Urinary bladder (tissue), 4 donors: ENCODE measurements at places on chromosomes 16 and 17. TPM values are rescaled to one million over a fixed set of nuclear protein-coding genes. Genes with fewer than 3 reads are reported as not detected.

DNA sequence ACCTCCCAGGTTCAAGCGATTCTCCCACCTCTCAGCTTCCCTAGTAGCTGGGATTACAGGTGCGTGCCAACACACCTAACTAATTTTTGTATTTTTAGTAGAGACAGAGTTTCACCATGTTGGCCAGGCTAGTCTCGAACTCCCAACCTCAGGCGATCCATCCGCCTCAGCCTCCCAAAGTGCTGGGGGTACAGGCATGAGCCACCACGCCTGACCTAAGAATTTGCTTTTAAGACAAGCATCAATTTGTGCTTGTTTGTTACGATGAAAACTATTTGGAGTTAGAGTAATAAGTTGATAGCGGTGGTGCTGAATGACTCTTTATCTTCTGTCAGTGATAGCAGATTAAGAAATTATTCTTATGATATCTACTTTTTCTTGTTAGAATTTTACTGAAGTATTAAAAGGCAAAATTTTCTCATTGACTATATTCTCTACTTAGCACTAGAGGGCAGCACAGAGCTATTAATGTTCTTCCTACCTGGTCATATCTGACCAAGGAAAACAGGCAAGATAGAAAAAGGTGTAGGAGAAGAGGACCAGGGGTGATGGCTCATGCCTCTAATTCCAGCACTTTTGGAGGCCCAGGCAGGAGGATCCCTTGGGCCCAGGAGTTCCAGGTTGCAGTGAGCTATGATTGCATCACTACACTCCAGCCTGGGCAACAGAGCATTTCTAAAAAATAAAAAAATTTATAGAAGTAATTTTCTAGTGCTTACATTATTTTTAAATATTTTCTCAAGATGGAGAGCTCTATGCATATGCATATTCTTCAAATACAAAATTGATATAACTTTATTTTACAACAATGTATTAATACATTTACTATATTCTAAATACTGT, 24.5 kb downstream of the STXBP4 start:
- DNase-seq, result peak; percentile 17

Gene TSPAN10
- 0.65 TPM for polyA plus RNA-seq

DNA sequence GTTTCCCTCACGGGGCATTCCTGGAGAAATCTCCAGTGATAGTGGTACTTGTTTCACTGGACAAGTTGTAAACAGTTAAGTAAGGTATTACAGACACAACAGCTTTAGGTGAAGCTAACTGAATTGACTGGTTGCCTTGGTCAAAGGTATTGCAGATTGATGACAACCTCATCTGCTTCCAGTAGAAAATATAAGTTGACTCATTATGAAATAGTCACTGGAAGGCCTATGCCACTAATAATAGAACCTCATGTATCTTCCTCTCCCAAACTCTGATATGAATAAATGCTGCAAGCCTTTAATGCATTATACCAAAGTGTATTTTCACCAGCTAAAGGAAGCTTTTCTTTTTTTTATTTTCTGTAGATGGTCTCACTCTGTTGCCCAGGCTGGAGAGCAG, 44.8 kb downstream of the GLG1 start:
- DNase-seq, result no peak

DNA sequence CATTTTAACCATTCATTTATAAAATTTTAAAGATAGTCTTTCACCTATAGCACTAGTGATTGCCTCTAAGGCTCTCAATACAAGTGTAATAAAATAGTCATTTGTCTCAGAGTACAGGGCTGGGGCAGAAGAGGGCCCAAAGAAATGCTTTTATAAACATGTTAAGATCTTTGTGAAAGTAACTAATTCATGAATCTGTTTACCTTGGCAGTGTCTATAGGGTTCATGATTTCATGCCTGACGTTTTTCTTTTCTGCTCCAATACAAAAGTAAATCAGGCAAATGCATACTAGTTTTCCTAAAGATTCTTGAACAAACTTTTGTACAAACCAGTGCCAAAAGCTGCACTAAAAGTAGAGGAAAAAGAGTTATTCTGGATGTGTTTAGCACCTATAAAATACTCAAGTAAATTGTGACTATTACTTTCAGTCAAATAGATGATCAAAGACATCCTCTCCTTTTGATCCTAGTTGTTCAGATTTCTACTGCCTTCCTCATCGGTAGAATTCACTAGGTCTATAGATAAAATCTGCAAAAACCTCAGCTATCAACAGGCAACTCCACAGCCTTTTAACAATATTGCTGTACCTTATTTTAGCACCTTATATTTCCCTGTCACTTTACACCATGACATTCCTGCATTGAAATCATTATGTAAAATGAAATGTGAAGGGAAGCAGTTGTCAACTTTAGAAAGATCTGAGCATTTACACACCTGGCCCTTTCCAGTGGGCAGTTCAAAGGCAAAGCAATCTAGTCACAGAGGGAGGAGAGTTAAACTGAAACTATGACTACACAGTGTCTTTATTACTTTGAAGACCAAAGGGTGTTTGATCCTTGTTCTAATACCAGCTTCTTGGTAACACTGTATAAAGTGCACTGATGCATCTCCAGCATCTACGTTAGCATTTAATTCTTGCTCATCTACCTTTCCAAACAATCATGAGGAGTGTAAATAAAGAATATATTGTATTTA, 100.0 kb upstream of the MED13 start:
- no peak for DNase-seq

GRCh38 chr16:9706217-9706836, 475.9 kb downstream of the GRIN2A start:
- DNase-seq, result no peak

Gene XYLT1
- 10.1 TPM for polyA plus RNA-seq

Gene DUSP3
- 73.9 TPM for polyA plus RNA-seq

Gene JPH3
- polyA plus RNA-seq, result 0.53 TPM

Gene ABCC11
- 0.18 TPM for polyA plus RNA-seq

- no peak for DNase-seq
Observed at GRCh38 chr17:6512552-6512951, 43.8 kb downstream of the PITPNM3 start.

DNA sequence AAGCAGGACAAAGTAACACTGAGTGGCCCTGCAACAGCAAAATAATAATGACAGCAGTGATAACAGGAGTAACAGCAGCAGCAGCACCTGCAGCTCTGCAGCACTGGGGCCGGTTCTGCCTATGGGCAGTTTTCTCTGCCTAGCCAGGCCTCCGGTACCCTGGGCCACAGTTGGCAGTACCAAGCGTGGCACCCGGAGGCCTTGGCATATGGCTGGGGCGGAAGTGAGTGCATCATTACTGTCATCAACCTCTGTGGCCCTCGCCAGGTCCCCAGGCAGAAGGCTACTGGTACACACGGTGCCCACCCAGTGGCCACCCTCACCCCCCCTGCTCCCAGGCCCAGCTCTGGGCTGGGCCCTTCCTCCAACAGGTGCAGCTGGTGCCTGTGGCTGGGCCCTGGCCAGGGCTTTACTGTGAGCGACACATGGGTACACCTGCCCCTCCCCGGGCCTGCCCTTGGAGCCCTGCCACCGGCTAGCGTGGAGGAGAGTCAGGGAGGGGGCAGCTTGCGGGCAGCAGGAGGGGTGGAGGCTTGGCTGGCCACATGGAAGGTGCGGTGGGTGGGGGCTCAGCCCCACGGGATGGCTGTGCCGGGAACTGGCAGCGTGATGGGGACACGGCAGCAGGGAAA, 3.0 kb downstream of the KCNJ12 start:
- no peak for DNase-seq

- DNase-seq, result no peak
Observed at GRCh38 chr16:5633845-5634440, 536.3 kb upstream of the EEF2KMT start.

DNA sequence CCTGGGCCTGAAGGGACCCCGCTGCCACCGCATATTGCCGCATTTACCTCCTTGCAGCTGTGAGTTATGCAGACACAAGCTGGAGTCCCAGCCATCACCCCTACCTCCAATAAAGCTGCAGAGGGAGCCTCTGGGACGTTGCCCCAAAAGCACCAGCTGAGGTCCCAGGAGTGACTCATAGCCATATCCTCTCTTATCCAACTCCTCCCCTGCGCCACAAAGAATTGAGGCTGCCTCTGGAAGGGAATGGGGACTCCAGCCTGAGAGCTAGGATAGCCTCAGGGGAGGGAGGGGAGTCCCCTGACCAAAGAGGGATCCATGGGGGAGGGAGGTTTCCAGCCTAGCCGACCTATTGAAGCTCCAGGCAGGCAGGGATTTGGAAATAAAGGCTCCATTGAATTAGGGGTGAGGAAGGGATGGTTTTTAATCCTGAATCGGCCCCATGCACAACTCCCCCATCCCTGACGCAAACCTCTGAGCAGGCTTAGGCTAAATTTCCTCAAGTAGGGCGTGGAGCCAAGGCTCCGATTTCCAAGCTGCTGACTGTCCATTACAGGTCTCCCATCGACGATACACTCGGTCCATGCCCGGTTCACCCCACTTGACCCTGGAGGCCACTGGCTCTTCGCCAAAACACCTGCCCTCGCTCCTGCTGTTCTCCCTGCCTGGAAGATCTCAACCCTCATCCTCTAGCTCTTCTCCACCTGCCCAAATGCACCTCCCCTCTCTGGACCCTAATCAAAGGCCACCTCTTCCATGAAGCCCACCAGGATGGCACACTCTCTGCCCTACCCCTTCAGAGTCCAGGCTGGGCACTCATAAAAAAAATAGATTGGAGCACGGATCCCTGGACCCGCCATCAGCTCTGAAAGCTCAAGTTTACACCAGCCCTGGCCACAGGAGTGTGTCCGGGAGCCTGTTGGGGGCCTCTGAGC, 27.5 kb downstream of the PIMREG start:
- DNase-seq, result no peak

Gene ABI3
- 11.7 TPM for polyA plus RNA-seq

GRCh38 chr16:88451586-88452481, 1.2 kb upstream of the ZFPM1 start:
- DNase-seq, result no peak

- no peak for DNase-seq
Observed at GRCh38 chr17:35778641-35779196, 16.7 kb downstream of the MMP28 start.

Gene ARMC7
- polyA plus RNA-seq, result 9.6 TPM

Gene OTOP2
- not detected for polyA plus RNA-seq

DNA sequence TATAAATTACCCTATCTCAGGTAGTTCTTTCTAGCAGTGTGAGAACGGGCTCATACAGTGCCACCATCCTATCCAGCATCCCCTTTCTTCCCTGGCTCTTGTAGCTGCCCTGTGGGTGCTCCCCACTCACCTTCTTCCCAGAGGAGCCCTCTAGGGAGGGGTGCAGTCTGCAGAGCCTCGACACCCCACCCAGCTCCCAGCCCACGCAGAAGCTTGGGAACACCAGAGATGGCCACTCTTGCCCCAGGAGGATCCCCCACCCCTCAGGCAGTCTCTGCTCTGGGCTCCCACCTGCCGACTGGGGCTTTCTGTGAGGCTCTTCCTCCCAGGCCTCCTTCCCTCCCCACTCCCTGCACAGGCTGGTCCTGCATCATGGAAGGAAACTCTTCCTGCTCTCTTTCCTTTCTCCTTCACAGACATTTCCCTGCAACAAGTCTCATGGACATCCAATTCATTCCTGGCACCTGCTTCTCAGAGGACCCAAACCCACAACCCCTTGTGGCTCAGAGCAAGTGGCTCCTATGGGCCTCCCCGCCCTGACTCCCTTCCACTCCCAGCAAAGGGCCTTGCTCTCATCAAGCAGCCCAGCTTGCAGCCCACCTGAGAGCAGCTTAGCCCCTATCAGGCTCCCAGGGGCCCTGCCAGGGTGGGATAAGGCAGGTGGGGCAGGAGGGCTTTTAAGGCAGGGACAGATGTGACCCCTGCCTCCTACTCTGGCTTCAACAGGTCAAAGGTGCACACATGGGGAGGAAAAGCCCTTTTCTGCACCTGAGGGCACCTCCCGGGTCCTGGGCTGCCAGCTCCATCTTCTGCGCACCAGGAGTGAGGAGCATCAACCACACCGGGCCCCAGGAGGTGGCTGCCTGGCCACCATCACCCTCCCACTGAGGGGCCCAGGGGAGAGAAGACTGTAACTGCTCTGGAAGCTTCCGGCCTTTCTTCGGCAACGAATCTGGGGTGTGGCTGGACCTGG, 263.8 kb upstream of the TNRC6C start:
- DNase-seq, result no peak

Gene SPOP
- 92.4 TPM for polyA plus RNA-seq

Gene NTN3
- polyA plus RNA-seq, result 0.19 TPM

GRCh38 chr17:36850790-36851189, 86.5 kb upstream of the LHX1 start:
- DNase-seq, result no peak

GRCh38 chr17:63137163-63137562, 171.1 kb downstream of the TANC2 start:
- no peak for DNase-seq

DNA sequence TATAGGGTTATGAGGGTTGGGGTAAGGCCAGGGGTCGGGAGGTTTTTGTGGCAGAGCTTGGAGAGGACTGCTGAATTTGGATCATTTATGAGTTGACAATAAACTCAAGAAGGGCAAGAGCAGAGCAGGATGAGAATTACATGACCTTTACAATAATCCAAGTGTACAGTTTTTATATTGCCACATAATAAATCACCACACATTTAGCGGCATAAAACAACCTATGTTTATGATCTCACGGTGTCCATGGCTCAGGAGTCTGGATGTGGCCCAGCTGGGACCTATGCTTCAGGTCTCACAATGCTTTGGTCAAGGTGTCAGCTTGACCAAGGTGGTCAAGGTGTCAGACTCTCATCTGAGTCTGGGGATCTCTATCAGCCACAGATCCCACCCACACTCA, 118.3 kb upstream of the WSCD1 start:
- DNase-seq, result no peak

DNA sequence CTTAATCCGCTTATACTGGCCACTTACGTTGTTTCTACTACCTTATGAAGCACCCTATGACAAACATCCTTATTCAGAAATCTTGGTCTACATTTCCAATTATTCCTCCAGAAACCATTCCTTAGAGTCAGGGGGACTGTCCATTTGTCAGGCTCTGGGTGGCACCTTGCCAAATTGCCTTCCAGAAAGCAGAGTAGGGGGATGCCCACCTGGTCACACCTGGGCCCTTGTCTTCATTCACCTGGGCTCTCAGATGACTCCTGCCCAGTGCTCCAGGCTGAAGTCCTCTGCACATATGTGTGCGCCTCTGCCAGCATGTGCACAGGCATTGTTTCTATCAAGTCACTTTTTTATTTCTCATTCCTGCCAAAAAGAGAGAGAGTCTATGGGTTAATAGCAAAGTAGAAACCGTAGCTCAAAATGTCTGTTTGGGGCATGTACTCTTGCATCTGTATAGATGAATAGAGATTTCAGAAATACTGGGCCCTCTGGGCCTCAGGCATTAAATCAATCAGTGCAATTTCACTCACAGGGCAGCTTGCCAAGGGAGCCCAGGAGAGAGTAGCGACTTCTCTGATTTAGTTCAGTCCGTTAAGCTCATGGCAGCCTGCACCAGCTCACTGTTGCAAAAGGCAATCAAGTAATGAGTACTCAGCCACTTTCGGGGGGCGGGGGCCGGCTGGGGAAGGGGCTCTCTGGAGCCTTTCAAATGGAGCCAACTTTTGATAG, 104.7 kb downstream of the SOCS1 start:
- DNase-seq, result no peak

Gene GDPD3
- polyA plus RNA-seq, result 5.1 TPM

Gene PRR35
- not detected for polyA plus RNA-seq

DNA sequence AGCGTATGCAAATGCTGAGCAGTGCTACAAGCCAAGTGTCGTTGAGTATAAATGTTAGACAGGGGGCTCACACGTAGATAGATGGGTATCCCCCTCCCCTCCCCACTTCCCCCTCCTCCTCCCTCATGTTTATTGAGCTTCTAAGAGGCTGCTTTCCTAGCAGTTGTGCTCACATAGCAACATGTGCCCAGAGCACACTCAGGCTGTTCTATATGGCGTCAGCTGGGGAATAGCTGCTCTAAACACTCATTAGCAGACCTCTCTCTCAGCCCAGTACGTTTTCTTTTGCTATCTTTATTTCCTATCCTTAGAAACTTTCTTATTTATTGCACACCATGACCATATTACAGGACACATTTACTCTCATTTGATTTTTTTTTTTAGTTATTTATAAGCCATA, 1.8 kb downstream of the KCNJ2 start:
- no peak for DNase-seq

Gene KRTAP3-1
- polyA plus RNA-seq, result not detected
